ENCODE measurements at places on chromosomes 7 and 10. TPM values are rescaled to one million over a fixed set of nuclear protein-coding genes. Genes with fewer than 3 reads are reported as not detected.

DNA sequence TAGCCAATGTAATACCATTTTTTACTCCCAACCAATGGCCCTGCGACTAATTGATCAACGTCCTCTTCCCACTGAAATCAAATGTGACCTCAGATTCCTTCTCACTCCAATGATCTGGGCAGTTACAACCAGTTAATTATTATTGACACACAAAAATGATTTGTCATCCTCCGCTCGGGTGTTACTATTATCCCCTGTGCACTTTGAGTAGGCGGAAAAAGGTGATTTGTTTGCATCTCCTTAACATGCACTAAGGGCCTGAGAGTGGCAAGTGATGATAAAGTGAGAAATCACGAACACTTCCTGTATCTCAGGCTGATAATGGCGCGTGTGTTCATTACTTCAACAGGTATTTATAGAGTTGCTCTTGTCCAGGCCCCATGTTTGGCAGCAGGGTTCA is 40.9 kb upstream of the PNLIP start:
- H3K4me1 ChIP-seq, result no peaks in the 10 kb centered on the region
- DNase-seq, result no peak
- no peak overlapping the region for H3K4me3 ChIP-seq
- H3K36me3 ChIP-seq, result no peaks in the 10 kb centered on the region
- H3K27ac ChIP-seq, result no peak overlapping the region

DNA sequence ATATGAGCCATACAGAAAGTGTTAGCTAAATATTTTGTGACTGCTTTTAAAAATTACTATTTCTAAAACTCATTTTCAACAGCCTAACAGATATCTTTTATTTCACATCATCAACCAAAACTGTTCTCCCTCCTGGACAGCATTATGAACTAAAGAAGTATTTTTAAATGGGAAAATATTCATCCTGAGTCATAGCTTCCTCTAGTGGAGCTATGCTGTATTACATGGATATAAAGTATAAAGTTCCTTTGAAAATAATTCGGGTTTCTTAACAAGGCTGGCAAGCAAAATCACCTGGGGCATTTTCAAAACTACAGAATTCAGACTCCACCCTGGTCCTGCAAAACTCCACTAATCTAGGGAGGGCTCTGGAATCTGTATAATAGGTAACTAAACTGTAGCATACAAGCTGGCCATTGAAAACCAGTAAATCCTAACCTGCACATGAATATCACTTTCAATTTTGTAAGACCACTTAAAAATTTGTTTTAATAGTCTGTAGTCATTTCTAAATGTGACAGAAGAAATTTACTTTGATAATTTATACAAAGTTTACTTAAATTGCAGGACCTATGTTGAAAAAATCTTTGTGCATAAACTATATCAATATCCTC is 53.5 kb downstream of the SCIN start:
- H3K4me3 ChIP-seq, result no peak overlapping the region
- peaks cover 16% of the 10 kb centered on the region for H3K27me3 ChIP-seq
- DNase-seq, result no peak
- H3K4me1 ChIP-seq, result no peaks in the 10 kb centered on the region

The PRSS37 gene
- not detected for total RNA-seq

The FAM25A gene
- not detected for total RNA-seq

- no peaks in the 10 kb centered on the region for H3K27me3 ChIP-seq
- no peak overlapping the region for H3K4me3 ChIP-seq
- peaks cover 77% of the 10 kb centered on the region for H3K36me3 ChIP-seq
- DNase-seq, result no peak
- H3K27ac ChIP-seq, result no peak overlapping the region
Measured at GRCh38 chr7:2928256-2928612, 84.1 kb upstream of the GNA12 start.

All from naive thymus-derived CD8-positive, alpha-beta T cell (primary cell).